ENCODE measurements at places on chromosomes 12 and 14. TPM values are rescaled to one million over a fixed set of nuclear protein-coding genes. Genes with fewer than 3 reads are reported as not detected.

DNA sequence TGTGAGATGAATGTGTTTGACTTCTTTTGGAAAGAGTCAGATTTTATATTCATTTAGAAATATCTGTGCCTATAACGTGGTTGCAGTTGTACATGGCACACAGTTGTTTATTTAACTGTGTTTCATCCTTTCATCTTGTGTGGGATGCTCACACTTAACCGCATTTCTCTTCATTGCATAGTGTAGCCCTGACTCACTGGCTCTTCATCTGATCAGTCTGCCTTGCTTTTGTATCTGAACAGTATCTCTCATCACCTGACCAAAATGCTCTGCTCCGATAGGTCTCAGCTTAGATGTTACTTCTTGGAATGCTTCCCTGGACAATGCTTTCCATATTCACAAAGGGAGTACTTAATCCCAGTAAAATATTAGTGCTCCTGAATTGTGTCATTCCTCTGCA, 83.4 kb downstream of the PDE3A start:
- DNase-seq: no peak

GRCh38 chr12:131959116-131959515, 9.4 kb downstream of the EP400 start:
- DNase-seq: no peak

- no peak for DNase-seq
Observed at GRCh38 chr14:103247169-103247606, 86.8 kb upstream of the EIF5 start.

- peak; percentile 83 for DNase-seq
Observed at GRCh38 chr14:96095581-96096476, 56.7 kb downstream of the C14orf132 start.

GRCh38 chr14:20384321-20384720, 29.0 kb downstream of the TEP1 start:
- DNase-seq: no peak

- peak; percentile 72 for DNase-seq
Observed at GRCh38 chr12:14950982-14951746, 10.2 kb downstream of the ARHGDIB start.

Gene TMBIM4
- polyA plus RNA-seq: 45.7 TPM

Gene FKBP11
- 22.4 TPM for polyA plus RNA-seq

Gene ZFHX2
- 2.2 TPM for polyA plus RNA-seq
